ENCODE measurements at places on chromosomes 6 and 20. TPM values are rescaled to one million over a fixed set of nuclear protein-coding genes. Genes with fewer than 3 reads are reported as not detected.

GRCh38 chr6:44072959-44073611 lies 54.2 kb downstream of the MRPL14 start:
- peak; percentile 95 for DNase-seq

The BRPF3 gene
- total RNA-seq, result 17.4 TPM

- DNase-seq, result no peak
Observed at GRCh38 chr6:71385111-71385822, 96.7 kb downstream of the OGFRL1 start.

GRCh38 chr6:149941583-149942460 lies at the start of gene ULBP2:
TSS of gene ULBP2 (plus strand) at chr6:149942014. CDS start at chr6:149942073, 59 bp downstream.
- DNase-seq, result peak; percentile 99

The DDO gene
- total RNA-seq, result 0.09 TPM

The LGSN gene
- not detected for total RNA-seq

The PNRC1 gene
- total RNA-seq, result 10.8 TPM

DNA sequence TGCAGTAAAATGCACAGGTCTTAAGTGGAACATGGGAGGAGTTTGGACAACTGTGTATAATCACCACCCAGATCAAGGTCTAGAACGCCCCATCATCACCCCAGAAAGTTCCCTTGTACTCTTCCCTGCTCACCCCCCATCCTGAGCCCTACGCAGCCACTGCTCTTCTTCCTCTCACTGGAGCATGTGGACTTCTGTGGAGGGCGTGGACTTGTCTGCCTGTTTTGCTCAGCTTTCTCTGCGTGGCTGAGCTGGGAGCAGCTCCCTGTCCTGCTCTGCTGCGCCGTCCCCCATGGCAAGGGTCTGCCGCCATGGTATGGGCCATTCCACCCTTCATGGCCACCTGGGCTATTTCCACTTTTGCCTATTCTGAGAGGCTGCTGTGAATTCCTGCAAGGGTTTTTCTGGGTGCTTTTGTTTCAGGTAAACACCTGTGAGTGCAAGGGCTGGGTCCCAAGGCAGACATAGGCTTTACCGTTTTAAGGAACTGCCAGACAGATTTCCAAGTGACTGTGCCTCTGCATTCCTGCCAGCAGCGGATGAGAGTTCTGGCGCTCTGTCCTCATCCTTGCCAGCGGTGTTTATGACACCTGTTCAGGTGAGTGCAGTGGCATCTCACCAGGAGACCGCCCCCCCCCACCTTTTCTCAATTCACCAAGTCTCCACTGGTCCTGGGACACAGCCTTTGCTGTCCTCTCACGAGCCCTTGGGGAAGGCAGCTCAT lies 19.7 kb downstream of the PCK1 start:
- no peak for DNase-seq
